ENCODE measurements at places on chromosomes 7 and 10.
A peak's percentile ranks its signal among the peaks of the same experiment; 100 is the strongest.

DNA sequence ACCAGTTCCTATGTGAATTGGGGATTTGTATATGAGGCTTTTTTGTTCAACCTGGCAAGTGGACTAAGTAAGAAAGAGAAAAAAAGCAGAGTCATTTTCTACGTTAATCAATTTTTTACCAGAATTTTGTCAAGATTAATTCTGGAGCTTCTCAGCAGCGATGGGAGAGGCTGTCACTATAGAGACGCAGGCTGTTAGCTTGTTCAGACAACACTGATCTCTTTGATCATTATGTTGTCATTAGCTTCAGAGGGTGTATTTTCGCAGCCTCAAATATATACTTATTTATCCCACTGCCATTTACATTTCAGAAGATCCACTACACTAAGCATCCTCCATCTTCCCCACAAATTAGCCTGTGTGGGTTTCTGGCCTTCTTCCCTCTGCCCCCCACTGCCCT, 196.7 kb upstream of the PFKP start:
- no peak for DNase-seq

DNA sequence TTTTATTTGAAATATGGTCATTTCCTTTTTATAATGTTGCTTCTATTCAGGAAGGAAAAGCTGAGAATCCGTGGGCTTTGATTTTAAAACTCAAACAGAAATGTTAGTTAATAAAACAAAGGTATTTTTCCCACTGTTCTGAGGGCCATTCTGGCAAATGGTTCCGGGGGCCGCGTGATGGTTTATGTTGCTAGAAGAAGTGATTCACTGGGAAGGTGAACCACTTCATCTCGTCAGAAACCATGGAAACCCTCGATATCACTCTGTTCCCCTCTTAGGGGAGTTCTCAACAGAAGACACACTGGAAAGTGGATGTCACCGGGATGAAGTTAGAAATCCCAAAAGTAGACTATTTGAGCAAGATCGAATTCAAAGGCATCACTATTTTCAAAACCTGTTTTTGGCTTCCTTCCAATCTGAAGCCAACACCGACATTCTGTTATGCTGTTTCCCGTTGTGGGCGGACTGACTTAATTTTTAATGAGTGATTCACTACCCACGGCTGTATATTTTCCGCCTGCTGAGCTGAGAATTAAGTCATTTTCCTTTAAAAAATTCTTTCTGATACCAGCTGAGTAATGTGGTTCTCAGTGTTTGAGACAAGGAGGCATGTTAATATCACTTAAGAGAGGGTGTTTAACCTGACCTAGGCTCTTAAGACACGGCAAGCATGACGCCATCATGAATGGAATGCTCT, 84.1 kb downstream of the PTPRE start:
- no peak for DNase-seq

GRCh38 chr10:77156406-77156879, 481.2 kb downstream of the KCNMA1 start:
- no peak for DNase-seq

DNA sequence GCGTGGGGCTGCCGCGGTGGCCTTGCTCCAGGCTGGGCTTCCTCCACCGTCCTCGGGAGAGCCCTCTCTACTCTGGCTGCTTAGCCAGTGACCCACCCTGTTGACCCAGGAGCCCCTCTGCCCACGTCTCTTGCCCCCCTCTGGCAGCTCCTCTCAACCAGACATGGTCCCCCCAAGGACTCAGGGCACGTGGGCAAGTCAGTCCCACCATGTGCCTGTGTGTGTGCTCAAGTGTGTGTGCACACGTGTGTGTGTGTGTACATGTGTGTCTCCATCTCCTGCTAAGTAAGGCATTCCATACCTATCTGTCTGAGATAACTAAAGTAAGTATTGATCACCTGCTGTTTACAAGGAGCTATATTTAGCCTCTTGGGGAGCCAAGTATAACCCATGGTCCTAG, 101.0 kb downstream of the C10orf105 start:
- no peak for DNase-seq

GRCh38 chr10:78162853-78163252, 129.2 kb downstream of the RPS24 start:
- no peak for DNase-seq

GRCh38 chr7:11665357-11665756, 166.6 kb downstream of the THSD7A start:
- no peak for DNase-seq

DNA sequence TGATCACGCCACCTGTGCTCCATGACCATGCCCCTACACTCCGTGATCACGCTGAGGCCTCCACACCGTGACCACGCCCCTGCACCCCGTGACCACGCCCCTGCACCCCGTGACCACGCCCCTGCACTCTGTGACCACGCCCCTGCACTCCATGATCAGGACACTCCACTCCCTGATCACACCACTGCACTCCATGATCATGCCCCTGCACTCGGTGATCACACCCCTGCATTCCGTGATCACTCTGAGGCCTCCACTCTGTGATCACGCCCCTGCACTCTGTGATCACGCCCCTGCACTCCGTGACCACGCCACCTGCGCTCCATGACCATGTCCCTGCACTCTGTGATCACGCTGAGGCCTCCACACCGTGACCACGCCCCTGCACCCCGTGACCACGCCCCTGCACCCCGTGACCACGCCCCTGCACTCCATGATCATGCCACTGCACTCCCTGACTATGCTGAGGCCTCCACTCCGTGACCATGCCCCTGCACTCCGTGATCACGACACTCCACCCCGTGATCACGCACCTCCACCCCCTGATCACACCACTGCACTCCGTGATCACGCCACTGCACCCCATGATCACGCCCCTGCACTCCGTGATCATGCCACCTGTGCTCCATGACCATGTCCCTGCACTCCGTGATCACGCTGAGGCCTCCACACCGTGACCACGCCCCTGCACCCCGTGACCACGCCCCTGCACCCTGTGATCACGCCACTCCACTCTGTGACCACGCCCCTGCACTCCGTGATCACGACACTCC, 27.7 kb downstream of the STK32C start:
- DNase-seq = no peak

DNA sequence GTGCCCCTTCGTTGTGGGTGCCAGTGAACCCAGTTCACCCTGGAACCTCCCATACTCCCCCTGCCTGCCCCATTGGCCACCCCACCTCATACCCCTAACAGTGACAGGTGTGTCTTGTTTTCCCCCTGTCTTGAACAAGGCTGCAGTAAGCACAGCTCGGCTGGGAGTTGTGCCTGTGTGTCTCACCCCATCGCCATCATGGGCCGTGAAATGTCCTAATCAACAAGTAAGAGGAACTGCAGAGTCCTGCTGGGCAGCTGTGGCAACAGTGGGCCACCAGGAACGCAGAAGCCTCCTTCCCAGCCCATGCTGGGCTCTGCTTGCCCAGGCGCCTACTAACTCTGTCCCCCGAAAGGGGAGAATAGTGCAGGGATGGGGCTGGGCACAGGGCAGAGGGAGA, 91.6 kb downstream of the C10orf105 start:
- no peak for DNase-seq

- DNase-seq = no peak
Observed at GRCh38 chr10:121069061-121069850, 218.1 kb downstream of the WDR11 start.

- no peak for DNase-seq
Observed at GRCh38 chr10:113284635-113285034, 268.2 kb upstream of the HABP2 start.

- no peak for DNase-seq
Observed at GRCh38 chr7:77393261-77393660, 22.9 kb downstream of the GSAP start.

GRCh38 chr10:75937823-75938222, 506.4 kb downstream of the LRMDA start:
- DNase-seq = no peak

GRCh38 chr10:111595173-111595572, 518.3 kb downstream of the ADRA2A start:
- DNase-seq = no peak

- no peak for DNase-seq
Observed at GRCh38 chr10:96073722-96074121, 30.3 kb downstream of the CCNJ start.

GRCh38 chr7:44638611-44639557, 32.5 kb downstream of the OGDH start:
- DNase-seq = no peak

- DNase-seq = no peak
Observed at GRCh38 chr7:155448632-155449007, 9.3 kb upstream of the EN2 start.

- DNase-seq = no peak
Observed at GRCh38 chr7:55223023-55223422, 142.1 kb upstream of the LANCL2 start.

DNA sequence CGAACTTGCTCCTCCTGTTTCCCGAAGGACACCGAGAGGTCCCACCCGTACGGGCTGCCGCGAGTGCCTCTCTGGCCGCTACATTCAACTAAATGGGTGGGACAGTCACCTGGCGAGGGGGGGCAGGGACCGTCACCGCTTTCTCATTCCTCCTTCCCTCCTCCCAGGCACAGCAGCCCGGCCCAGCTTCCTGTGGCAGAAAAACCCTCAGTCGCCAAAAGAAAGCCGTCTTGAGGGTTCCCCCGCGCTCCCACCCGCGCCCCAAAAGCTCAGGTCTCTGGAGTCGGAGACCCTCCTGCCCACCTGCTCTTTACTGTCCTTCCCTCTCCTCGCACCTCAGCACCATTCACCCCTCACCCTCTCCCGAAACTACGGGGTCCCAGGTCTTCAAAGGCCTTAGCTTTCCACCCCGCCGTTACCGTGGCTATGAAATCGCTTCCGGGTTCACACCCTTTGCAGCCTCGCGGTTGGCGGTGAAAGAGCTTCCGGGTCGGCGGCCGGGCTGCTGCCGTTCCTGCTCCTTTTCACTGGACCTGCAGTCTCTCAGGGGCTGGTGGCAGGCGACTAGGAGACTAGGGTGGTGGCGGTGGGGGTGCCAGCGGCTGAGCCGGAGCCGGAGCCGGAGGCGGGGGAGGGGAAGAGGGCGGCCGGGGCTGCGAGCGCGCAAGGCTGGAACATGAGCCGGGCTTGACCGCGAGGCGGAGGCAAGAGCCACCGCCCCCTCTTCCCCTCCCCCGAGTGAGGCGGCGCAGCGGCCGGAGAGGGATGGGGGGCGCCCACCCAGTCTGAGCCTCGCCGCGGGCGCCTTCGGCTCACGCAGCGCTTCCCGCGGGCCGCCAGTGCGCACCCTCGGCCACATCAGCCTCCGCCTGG, at the start of the genes ANKIB1 and KRIT1:
ANKIB1 (plus strand) TSS at position 488 of the 873 bp plus-strand sequence. CDS start 49,005 bp downstream, outside the sequence.
KRIT1 (minus strand) TSS at position 428 of the 873 bp plus-strand sequence. CDS start 3,779 bp downstream, outside the sequence.
- DNase-seq = peak; percentile 94

GRCh38 chr7:147279964-147280374, 1163.4 kb downstream of the CNTNAP2 start:
- no peak for DNase-seq

GRCh38 chr10:26780106-26780792, 80.5 kb downstream of the ABI1 start:
- DNase-seq = no peak

- DNase-seq = peak; percentile 61
Observed at GRCh38 chr10:12181065-12181775, 14.5 kb downstream of the NUDT5 start.

DNA sequence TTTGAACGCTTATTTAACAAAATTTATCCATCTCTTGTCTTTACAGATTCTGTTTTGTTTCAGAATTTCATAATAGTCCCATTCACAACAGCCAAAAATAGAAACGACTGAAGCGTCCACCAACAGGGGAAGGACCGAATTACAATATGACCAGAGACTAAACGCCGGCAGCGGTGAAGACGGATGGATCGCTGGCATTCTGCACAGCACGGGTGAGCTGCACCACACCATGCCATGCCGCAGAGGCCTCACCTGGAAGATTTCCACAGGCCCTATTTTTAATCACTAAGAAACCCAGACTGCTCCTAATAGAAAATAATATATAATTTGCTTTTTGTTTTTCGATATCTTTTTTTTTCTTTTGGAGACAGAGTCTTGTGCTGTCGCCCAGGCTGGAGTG, 91.0 kb downstream of the ELFN1 start:
- no peak for DNase-seq

DNA sequence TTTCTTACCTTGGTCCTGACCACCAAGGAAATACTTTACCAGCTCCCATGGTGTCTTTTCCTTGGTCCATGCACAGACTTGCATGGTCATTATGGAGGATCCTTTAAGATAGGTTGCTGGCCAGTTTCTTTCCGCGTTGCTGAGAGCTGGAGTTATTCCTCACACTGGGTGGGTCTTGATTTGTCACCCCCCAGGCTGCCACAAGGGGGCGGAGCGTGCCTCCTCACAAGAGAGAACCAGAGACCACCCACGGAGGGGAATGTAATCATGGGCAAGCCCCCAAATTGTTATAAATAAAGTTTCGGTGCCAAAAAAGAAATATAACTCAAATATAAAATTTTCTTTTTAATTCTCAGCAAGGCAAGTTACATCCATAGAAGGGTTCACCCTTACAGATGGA, 10.5 kb upstream of the TRIM24 start:
- DNase-seq = no peak

- no peak for DNase-seq
Observed at GRCh38 chr7:94277236-94277635, 117.5 kb upstream of the COL1A2 start.

GRCh38 chr10:71948496-71949067, 15.6 kb upstream of the CHST3 start:
- no peak for DNase-seq

- no peak for DNase-seq
Observed at GRCh38 chr7:23672033-23672432, 8.0 kb upstream of the FAM221A start.

- no peak for DNase-seq
Observed at GRCh38 chr7:157116762-157117161, 22.0 kb upstream of the UBE3C start.

DNA sequence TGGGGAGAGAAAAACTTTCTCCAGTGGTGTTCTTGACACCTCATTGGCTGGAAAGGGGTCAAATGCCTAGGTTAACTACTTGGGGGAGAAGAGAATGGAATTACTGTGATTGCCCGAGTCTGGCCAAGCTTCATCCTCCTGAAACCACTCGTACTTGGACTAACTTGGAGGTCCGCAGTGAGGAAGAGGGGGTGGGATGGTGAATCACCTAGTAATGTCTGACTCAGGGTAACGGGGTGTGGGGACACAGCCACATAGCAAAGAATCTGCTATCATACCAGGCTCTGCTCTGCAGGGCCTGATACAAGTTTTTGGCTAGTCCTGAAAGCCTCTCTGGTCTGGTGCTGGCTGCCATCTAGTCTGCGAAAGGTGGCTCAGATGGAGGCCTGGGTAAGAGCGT, 190.9 kb downstream of the RPS24 start:
- no peak for DNase-seq

DNA sequence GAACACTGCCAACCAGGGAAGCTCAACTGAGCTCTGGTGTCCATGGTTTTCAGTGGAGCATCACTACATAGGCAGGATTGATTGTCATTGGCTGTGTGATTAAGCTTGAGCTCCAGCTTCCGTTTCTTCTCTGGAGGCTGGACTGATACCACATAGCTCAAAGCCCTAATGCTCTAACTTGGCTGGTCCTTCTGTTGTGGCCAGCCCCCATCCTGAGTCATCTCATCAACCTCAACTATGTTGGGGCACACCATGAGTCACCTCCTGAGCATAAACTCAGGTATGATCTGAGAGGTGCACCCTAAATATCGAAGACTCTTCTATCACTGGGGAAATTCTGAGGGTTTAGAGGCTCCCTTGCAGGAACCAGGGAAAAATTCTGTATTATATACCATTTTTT, 114.5 kb upstream of the INHBA start:
- DNase-seq = no peak

GRCh38 chr10:26355241-26355640, 82.9 kb upstream of the APBB1IP start:
- DNase-seq = no peak

GRCh38 chr7:3605222-3605621, 304.2 kb downstream of the SDK1 start:
- DNase-seq = no peak
